GM04503 (cell line): ENCODE measurements at places on chromosomes 7 and 10.

DNA sequence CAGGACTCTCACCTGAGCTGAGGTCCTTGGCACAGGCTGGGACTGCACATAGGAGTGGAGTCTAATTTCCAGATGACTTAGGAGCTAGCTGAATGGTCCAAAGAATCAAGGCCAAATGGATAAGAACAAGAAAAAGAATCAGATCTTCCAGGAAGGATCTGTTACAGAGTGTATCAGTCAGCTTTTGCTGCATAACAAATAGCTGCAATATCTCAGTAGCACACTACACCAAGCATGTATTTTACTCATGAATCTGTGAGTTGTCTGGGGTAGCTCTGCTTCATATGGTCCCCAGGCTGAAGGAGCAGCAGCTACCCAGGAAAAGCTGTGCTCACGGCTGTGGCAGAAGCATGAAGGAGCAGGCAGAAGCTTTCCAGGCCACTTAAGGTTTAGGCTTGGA lies 60.6 kb upstream of the LOXL4 start:
- no peak for DNase-seq

- DNase-seq = no peak
These were observed 39.9 kb upstream of the SMNDC1 start for GRCh38 chr10:110344622-110345021.

DNA sequence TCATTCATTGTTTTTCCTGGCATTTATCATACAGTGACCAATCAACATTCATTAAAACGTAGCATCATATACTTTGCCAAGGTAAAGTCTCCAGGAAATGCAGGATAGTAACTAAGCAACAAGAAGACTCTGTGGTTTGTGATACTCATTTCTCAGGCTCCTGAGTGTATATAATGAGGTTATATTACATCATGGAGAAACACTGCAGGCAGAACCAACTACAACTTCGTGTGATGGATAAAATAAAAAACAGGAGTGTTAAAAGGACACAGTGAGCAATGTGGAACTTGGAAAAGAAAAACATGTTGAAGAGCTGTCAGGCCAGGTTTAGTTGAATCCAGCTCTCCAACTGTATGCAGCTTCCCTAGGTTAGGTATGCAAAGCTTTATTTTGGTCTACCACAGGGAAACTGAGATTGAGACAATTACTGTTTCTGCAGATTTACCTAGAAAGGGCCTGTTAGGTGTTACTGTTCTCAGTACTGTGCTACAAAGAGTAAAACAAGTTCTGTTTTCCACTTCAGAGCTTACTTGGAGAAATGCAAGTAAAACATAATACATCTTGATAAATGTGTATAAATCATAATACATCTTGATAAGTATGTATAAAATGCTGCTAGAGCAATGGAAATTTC lies 7.8 kb upstream of the CCNY start:
- peak; percentile 37 for DNase-seq

DNA sequence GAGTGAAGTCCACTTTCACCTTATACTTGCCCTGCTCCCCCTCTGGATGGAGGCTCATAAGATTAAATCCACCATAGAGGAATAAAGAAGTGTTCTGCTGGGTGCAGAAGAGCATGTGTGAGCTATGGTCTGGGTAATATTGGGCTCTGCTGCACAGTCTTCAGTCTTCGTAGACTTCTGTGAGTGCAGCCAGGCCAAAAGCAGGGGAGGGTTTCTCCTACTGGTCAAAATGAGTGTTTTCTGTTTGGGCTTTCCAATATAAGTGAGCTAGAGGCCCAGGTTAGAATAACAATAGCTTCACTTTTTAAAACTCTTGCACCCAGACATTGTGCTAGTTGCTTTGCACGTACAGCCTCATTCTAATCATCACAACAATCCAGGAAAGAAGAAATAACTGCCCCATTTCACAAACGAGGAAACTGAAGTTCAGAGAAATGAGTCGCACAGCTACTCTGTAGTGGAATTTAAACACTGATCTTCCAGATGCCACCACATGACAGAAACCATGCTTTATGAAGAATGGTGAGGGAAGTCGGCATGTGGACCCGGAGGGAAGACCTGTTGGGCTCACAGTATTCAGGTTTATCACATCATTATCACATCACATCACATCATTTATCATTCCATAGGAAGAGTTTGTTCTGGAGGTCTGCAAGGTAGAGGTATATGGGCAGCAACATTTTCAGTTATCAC lies 23.8 kb upstream of the MSMB start:
- DNase-seq = no peak

GRCh38 chr10:131591936-131592335 lies 280.4 kb upstream of the TCERG1L start:
- no peak for DNase-seq

DNA sequence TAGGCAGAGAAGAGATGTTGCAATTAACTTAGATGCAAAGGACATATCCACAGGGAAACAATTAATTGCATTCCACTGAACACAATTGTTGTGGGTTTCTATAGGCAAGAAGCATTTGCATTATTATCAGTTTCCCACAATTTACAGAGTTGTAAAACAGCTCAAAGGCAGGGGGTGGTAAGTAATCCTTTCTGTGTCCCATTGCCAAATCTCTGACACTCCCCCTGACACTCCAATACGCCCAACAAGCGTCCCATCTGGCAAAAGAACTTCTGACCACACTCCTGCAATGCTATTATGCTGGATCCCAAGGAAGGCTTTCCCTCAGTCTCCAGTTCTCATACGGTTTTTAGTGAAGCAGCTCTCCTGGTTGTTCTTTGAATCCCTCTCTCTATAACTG lies 179.8 kb downstream of the CXCL12 start:
- DNase-seq = no peak

DNA sequence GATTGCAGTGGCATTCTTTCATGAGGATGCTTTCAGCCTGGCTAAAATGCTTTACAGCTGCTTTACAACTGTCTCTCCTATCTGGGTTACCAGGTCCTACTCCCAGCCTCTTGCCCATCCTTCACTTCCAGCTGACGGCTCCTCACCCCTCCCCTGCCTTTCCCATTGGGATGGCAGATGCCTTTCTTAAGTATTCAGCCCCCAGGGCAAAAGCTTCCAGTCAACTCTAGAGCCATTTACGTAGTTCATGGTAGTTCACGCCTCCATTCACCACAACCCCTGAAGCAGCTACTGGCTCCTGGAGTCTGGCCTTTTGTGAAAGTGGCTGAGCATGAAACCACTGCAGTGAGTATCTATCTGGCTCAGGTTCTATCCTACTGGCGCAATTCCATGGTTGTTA lies 17.2 kb upstream of the BMPER start:
- no peak for DNase-seq

GRCh38 chr7:100467638-100468373 lies 3.7 kb upstream of the SPACDR start:
- DNase-seq = no peak

GRCh38 chr7:127252778-127253280 lies at the start of gene GRM8:
GRM8 (minus strand) TSS chr7:127252941.
- DNase-seq = no peak

GRCh38 chr10:29238523-29239135 lies 50.2 kb upstream of the LYZL1 start:
- DNase-seq = no peak

- DNase-seq = no peak
These were observed 398 bp downstream of the DENND11 start for GRCh38 chr7:141701489-141702046.

- DNase-seq = no peak
These were observed 148.1 kb downstream of the SLC16A9 start for GRCh38 chr10:59561477-59562121.

- peak; percentile 97 for DNase-seq
These were observed 453.4 kb upstream of the AKR1E2 start for GRCh38 chr10:4372601-4373000.

- DNase-seq = no peak
These were observed 68.9 kb downstream of the C10orf143 start for GRCh38 chr10:130041451-130042371.

GRCh38 chr10:98252464-98252863 lies 15.5 kb downstream of the LOXL4 start:
- DNase-seq = no peak

GRCh38 chr10:29372920-29373319 lies 84.0 kb downstream of the LYZL1 start:
- no peak for DNase-seq

DNA sequence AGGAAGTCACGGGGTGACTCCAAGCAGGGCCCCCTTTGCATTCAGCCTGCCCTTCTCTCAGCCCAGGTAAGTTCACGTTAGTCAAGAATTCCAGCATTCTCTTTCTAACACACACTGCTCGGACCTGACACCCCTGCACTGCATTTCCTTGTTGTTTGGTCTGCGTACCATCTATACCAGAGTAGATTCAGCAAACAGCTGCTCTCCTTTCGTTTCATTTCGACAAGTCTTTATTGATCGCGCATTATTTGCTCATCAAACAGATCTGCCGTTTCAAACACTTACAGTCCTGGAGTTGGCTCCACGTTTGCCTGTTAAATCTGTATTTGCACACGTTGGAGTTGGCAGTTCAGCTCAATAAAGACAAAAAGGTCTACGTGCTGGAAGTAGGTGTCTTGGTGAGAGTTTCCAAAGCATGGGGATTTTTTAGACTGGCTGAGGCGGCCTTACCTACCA lies 495.1 kb downstream of the RPS24 start:
- no peak for DNase-seq

DNA sequence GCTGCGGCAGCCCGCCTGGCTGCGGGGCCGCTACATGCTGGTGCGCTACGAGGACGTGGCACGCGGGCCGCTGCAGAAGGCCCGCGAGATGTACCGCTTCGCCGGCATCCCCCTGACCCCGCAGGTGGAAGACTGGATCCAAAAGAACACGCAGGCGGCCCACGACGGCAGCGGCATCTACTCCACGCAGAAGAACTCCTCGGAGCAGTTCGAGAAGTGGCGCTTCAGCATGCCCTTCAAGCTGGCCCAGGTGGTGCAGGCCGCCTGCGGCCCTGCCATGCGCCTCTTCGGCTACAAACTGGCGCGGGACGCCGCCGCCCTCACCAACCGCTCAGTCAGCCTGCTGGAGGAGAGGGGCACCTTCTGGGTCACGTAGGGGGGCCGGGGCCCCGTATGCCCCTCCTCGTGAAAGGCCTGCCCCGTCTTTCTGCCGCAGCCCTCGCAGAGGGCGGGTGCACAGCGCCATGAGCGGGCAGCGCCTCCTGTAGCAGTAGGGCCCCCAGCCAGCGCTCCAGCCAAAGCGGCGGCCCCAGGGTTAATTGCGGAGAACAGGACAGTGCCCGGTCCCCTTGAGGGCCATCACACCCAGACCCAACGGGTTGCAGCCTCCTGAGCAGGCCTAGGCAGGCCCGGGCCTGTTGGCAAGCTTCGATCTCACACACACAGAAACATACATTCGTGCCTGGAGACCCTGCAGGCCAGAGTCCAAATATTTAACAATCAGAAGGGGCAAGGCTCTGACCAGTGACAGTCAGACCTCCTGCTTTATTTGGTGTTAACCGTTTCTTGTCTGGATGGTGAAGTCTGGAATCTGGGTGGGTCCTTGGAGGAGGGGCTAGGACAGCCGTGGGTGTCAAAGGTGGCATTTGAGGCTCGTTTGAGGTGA lies 44.1 kb downstream of the CHST3 start:
- no peak for DNase-seq

DNA sequence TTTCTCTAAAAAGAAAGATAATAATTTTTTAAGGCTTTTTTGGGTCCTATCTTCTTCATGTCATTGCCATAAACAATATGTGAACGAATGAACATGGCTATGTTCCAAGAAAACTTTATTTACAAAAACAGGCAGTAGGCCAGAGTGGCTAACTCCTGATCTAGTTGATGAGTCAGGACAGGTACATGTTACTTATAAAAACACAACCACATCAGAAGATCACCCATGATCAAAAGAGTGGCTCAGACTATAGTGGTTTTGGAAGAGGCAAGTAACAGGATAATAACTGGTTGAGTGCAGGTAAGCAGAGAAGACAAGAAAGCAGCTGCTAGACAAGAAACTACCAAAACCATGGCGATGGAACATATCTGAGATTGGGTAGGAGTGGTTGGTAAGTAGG lies 468.7 kb downstream of the KCNMA1 start:
- DNase-seq = no peak

GRCh38 chr7:133070562-133070961 lies 11.3 kb downstream of the CHCHD3 start:
- DNase-seq = no peak

- no peak for DNase-seq
These were observed 527.0 kb downstream of the NEBL start for GRCh38 chr10:20369863-20370736.

DNA sequence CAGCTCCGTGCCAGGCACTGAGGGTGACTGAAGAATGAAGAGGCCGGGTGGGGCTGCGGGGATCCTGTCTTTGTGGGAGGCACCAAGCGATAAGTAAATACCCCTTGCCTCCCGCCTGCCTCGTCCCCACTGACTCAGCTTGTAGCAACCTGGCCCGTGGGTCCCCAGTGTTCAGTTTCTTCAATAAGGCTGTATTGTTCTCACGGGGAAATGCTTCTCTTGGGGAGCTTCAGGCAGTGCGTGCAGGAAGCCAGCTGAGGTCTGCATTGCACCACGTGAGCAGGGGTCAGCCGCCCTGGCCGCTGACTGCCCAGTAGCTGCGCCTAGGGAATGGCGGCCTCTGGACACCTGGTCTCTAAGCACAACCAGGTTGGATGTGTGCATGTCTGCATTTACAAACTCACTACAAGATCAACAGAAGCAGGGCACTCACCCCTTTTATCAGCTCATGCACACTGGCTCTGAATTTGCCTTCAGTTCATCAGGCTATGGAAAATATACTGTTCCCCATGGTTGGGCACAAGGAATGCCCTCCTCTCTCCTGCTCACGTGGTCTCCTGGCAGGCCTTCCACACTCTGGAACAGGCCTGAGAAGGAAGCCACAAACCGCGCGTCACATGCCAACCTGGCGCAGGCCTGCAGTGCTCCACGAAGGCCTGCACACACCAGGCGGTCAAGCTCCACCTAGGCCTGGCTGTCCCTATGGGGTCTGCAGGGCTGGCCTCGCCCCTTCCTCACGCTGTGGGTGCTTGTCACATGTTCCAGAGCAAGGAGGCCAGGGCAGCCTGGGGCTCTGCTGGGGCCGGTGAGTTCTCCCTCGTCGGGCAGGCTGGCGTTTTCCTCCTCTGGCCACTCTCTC lies 135.7 kb upstream of the RNF32 start:
- no peak for DNase-seq

GRCh38 chr7:69947998-69948397 lies 349.7 kb downstream of the AUTS2 start:
- DNase-seq = no peak

- no peak for DNase-seq
These were observed 276.3 kb downstream of the ZMYND11 start for GRCh38 chr10:411603-412002.

DNA sequence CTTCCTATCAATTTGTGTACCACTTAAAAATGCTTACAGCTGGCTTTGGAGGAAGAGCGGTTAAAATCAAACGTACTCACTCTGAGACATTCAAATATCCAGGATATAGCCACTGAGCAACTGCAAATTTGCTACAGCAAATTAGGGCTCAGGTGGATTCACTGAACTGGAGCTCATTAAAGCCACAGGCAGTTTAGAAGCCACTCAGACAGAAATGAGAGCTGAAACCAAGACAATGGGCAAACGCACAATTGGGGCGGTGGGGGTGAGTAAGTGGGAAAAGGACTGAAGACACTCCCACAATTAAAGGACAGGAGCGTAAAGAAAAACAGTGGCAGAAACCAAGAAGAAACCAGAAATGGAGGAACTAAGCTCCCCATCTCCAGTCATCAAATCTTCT lies 20.5 kb downstream of the MPP7 start:
- DNase-seq = no peak
